Left lung (tissue), 14 donors: ENCODE measurements at places on chromosomes 11 and 22. TPM values are rescaled to one million over a fixed set of nuclear protein-coding genes. Genes with fewer than 3 reads are reported as not detected.

LRRN4CL gene
- total RNA-seq = 2.0 TPM

OR51I1 gene
- total RNA-seq = not detected

CBLIF gene
- not detected for total RNA-seq

DNA sequence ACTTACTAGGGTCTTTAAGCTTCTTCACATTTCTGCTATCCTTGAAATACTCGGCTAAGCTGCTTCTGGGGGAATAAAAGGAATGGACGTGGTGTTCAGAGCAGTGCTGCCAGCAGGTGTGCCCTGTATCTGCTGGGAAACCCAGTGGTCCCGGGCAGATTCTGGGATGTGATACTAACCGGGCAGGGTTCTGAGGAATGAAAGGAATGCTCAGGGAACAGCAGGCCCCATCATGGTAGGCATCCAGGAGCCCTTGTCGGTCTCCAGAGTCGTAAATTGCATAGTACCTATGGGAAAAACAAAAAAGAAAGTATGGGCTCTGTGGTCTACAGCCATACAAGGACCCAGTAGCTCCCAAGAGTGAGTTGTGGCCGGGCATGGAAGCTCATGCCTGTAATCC, 4.5 kb upstream of the TMEM223 start:
- DNase-seq = no peak
